ENCODE measurements at places on chromosomes 7 and 10.

DNA sequence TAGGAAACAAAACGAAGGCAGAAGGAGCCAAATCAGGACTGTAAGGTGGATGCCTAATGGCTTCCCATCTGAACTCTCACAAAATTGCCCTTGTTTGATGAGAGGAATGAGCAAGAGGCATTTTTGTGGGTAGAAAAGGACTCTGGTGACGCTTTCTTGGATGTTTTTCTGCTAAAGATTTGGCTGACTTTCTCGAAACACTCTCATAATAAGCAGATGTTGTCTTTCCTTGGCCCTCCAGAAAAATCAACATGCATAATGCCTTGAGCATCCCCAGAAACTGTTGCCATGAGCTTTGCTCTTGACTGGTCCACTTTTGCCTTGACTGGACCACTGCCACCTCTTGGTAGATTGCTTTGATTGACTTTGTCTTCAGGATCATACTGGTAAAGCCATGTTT, 13.5 kb downstream of the PTPN12 start:
- DNase-seq = no peak

DNA sequence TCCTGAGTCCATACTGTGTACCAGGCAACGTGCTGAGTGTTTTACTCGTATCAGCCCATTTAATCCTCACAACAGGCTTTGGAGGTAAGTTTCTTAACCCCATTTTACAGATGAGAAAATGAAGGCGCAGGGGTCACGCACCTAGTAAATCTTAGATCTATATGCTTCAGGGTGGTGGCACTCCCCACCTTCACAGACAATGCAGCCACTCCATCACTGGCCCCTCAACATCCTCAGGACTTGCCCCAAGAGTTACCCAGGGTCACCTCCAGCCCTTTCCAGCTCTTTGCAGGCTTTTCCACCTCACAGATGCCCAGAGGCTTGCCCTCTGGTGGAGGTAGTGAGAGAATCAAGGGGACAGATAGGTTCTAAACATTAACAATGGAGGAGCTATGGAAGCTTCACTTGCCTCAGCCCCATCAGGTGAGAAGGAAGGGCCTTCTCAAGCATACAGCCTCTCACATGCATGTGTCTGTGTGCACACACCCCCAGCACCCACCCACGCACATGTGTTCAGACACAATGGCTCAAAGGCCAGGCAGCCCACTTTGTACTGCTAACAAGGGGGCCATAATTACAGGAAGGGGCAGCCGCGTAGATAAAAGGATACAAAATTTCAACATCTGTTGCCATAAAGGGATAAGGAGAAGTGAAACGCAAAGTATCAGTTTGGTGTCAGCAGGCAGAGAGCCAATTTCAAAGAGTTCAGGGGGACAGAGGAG, 29.1 kb downstream of the DPCD start:
- DNase-seq = no peak

- DNase-seq = no peak
These were observed 193.2 kb upstream of the AKR1E2 start for GRCh38 chr10:4632757-4633156.

GRCh38 chr7:39829028-39829427, 121.0 kb upstream of the CDK13 start:
- no peak for DNase-seq

GRCh38 chr7:92797693-92798092, 38.7 kb downstream of the CDK6 start:
- no peak for DNase-seq

GRCh38 chr7:13886356-13886755, 103.1 kb downstream of the ETV1 start:
- no peak for DNase-seq

DNA sequence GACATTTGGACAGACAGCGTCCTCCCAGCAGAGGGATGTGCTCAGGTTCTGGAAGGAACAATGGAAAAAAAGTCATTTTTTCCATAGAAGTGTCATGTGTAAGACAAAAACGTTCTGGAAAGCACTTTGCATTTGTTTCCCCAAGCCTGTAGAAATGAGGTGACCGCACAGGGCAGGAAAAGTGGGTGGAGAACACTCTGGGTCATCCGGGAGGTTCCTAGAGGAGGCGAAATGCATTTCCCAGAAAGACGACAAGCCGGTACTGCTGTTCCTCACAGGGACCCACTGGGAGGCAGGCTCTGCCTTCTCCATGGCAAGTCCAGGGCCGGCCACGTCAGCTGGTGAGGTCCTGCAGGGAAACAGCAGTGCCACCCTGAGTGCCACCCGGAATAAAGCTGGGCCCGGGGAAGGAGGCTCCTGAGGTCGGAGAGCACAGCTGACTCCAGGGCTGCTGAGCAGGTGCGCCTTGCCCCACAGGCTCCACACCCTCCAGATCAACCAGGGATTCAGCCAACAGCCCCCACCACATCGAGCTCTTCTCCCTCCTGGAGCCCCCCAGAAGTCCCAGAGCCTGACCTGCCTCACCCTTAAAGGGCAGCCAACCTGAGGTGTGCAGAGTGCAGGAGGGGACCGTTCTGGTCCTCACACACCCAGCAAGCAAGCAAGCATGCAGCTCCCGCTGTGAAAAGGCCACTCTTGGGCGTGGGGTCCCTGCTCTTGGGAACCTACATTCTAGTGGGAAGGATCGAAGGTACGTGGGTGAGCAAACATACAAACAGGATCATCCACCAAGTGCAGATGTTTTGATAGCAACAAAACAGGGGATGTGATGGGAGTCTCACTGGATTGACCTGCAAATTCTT, 28.8 kb upstream of the INPP5A start:
- no peak for DNase-seq

- DNase-seq = no peak
These were observed 39.1 kb upstream of the CALD1 start for GRCh38 chr7:134740376-134740775.

DNA sequence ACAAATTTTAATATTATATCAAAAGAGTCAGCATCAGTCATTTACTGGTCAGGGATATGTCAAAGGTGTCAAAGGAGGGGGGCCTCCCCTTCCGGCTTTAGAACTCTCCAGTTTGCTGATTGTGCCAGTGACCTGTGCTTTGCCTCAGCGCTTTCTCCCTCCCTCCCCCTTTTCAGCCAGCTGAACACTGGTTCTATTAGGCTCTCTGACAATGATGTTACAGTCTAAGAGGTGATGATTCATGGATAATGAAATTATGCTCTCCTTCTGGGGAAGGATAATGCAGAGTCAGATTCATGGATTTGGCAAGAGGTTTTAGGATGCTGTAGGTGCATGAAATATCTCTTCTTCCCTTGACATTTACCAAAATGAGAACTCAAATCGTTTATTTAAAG, 6.1 kb downstream of the LRRTM3 start:
- DNase-seq = no peak

GRCh38 chr7:81574723-81575326, 195.0 kb downstream of the HGF start:
- no peak for DNase-seq

DNA sequence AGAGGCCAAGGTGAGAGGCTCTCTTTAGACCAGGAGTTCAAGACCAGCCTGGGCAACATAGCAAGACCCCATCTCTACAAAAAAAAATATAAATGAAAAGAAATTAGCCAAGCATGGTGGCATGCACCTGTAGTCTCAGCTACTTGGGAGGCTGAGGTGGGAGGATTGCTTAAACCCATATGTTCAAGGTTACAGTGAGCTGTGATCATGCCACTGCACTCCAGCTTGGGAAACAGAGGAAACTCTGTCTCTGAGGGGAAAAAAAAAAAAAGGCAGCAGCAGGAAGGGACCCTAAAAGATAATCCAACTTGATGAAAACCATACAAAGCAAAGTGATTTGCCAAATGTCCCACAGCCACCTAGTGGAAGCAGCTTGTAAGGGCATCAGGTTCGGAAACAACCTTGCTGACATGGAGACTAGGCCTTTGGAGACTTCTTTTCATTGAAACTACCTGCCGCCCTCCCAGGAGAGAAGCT, 15.6 kb upstream of the PBLD start:
- DNase-seq = no peak

- DNase-seq = no peak
These were observed 35.8 kb upstream of the CDCA7L start for GRCh38 chr7:21981524-21981923.

- no peak for DNase-seq
These were observed 226.2 kb upstream of the TCF7L2 start for GRCh38 chr10:112723876-112724275.

DNA sequence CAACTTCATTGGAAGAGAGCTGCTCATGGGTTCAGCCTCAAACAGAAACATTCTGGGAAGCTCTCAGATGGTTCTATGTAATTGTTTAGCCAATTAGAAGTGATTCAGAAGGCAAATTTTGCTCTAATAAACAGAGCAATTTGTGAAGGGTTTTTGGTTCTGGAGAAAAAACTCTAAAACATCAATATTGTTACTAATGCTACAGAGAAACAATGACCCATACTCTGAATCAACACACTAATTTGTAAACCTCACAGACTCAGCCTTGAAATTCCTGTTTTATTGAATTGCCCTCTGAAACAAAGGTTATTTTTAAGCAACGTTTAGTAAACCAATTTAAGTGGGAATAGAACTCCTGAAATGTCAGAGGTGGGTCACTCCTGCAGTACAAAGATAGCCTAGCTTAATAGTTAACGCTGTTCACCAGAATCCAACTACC, 171.6 kb upstream of the SVIL start:
- DNase-seq = no peak

- DNase-seq = peak; percentile 30
These were observed 102.6 kb upstream of the DDC start for GRCh38 chr7:50667789-50668226.

DNA sequence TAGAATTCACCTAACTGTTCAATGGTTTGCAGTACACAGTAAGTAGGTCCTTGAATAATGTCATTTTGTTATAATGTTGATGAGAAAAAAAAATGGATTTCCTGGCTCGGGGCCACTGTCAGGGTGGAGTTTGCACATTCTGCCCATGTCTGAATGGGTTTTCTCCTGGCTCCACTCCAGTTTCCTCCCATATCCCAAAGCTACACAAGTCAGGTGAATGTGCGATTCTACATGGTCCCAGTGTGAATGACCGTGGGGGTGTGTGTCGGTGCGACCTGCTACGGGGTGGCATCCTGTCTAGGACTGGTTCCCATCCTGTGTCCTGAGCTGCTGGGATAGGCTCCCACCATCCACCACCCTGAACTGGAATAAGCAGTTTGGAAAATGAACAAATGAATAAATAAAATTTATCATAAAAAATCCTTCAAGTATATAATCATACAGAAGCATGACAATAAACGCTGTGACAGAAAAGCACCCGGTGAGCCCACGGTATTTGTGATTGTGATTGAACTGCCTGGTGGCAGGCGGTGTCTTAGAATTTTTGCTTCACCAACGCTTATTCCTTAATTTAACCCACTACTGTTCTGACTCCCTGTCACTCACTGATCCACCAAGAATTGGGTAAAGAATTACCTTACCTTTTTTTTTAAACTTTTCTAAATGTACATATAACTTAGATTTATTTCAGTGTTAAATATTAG, 114.1 kb downstream of the ICA1 start:
- no peak for DNase-seq

DNA sequence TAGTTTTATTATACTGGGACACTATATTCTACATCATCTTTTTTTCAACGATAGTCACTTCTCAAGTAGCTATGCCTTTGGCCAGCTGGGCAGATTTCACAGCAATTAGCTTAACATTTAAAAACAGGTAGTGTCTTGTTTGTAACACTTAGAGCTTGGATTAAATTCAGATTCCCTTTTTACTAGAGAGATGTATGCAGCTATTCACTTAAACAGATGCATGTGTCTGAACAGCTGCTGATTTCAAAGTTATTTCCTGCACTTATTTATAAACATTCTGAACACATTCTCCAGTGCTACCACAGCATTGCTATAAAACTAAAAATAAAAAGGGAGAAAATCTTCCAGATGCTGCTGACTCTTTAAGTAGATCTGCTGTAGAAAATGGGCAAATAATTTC, 637.2 kb downstream of the POM121L12 start:
- DNase-seq = no peak

DNA sequence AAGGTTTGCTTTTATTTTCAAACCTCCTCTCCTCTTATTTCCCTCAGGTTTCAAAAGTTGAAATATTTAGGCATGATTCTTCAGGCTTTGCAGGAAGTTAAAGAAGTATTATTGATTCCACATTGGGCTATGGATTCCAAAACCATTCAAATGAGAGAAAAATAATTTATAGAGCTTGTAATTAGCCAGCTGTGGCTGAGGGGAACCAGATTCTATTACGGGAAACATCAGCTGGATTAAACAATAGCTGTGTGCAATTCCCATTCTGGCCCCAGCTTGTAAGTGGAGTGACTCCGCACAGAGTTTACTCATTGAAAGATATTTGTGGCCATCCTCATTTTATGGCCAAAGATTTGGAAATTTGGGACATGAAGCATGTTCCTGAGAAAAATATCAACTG, 77.0 kb upstream of the PHYHIPL start:
- DNase-seq = no peak

DNA sequence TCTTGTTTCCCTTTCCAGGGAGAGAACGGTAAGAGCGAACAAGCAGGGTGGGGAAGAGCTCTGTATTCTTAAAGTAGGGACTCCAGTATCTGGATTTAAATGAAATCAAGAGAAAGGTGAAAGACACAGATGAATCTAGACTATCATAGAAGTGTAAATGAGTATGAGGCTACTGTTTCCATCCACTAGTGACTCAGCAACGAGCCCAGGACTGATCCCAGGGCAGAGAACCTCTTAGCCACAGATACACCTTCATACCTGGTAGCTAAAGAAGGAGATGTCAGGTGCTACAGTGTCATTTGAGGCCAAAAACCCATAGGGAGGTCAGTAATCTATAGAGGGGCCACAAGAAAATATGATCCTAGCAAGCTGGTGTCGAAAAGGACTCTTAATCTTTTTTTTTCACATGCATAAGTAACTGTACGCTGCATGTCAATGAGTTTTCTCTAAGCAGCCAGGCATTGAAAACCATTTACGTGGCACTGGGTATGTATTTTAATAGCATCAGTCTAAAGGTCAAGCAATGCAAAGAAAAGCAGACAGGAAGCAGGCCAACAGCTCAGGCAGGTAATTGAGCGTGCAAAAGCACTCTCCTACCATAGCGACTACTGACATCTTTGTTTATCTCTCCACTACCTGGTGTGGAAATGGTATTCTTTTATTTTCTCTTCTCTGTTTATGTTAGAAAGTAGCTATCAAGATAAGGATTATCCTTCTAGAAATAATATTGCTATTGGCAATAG, 91.5 kb upstream of the EGR2 start:
- no peak for DNase-seq

GRCh38 chr7:150375662-150376521, 3.2 kb upstream of the ZNF775 start:
- no peak for DNase-seq

DNA sequence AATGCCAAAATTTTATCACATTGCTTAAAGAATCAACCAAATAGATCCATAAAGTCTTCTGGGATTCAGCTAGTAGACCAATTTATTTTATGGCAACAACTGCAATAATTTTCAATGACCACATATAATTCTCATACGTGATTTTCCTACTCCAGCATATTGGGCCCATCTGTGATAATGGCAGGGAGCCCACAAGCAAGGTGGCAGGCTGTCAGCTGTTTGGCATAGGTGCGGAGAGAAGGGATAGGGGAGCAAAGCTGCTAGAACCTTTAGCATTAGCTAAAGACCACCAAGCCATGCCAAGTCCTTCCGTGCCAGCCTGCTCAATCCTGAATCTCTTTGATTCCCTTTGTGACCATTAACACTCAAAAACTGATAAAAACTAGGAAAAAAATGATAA, 721.2 kb downstream of the XPNPEP1 start:
- DNase-seq = no peak
